Coronary artery (tissue), 2 donors: ENCODE measurements at places on chromosomes 11 and 22.

- DNase-seq = no peak
These were observed 983 bp downstream of the NARS2 start for GRCh38 chr11:78573681-78574080.

- DNase-seq = no peak
These were observed 1086.3 kb downstream of the FAM181B start for GRCh38 chr11:81647374-81647773.

DNA sequence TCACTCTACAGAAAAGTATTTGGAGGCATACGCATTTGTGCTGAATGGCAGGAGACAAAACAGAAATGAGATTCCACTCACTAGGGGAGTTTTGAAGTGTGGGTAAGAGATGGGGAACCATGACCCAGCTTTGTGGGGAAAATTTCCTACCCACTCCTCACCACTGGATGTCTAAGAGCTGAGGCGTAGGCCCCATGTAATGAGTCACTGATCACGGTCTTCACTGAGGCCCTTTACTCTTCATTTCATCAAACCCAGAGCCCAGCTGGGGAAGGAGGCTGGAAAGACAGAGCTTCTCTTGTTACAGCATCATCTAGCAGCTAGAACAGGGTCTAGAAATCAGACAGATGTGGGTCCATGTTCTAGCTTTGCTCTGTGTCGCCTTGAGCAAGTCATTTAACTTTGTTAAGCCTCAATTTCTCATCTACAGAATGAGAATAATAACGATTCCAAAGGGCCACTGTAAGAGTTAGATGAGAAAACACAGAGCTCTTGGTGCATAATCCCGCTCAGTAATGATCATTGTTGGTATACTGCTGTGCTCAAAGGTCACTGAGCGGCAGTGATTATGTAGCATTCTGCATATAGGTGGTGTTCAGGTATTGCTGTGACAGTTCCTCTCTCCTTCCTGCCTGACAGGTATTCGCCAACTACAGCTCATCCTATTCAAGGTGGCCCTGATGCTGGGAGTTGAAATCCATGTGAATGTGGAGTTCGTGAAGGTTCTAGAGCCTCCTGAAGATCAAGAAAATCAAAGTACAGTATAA, 97.2 kb downstream of the MICAL2 start:
- no peak for DNase-seq

DNA sequence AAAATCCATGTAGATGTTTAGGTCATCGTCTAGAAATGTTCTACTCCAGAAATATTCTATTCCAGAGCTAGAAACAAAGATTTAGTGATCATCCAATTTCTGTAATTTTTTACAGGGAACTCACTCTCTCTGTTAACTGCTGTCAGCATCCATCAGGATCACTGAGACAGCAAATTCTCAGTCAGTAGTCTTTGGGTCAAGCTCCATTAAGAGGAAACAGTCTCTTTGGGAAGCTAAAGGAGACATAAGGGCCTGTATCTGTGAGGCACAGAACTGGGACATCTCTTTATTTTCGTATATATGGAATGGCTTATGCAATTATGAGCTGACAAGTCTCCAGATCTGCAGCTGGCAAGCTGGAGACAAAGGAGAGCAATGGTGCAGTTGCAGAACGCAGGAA, 48.3 kb downstream of the PIK3C2A start:
- no peak for DNase-seq

GRCh38 chr11:62909107-62909894, 11.9 kb downstream of the CHRM1 start:
- no peak for DNase-seq

DNA sequence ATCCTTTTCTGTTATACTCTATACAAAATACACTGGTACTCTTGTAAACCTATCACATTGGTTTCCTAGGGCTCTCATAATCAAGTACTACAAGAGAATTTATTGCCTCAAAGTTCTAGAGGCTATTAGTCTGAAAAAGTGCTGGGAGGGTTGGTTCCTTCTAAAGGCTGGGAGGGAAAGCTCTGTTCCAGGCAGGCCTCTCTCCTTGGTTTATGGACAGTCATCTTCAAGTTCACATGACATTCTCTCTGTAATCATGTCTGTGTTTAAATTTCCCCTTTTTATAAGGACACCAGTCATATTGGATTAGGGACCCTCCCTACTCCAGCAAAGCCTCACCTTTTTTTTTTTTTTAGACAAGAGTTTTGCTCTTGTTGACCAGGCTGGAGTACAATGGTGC, 9.1 kb downstream of the SLC36A4 start:
- no peak for DNase-seq

DNA sequence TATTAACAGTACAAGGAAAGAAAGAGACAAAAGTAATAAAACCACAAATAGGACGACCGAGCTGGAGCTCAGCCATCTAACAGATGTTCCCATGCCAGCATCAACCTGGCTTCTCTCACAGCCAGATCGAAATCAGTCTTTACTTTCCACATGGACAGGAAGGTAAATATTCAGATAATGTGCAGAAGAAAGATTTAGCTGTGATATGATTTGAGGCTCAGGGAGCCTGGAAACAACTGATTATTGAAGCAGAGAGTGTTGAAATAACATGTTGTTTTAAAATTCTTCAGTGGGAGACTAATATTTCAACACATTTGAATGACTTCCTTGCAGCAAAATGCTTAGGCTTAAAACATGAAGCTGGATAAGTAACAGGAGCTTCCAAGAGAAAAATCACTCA, 546.8 kb downstream of the ETS1 start:
- DNase-seq = no peak

- DNase-seq = peak; percentile 97
These were observed 12.2 kb upstream of the CDC42BPG start for GRCh38 chr11:64856382-64857227.
